Renal cortex interstitium (tissue), 15 donors: ENCODE measurements at places on chromosomes 2 and 18. TPM values are rescaled to one million over a fixed set of nuclear protein-coding genes. Genes with fewer than 3 reads are reported as not detected.

Gene SFXN5
- 23.4 TPM for polyA plus RNA-seq

Gene ANKRD36
- 28.4 TPM for polyA plus RNA-seq

Gene NEU2
- not detected for polyA plus RNA-seq

Gene RBM44
- polyA plus RNA-seq = 0.53 TPM

Gene LYPD6
- polyA plus RNA-seq = 17.0 TPM

Gene CNDP1
- 1.3 TPM for polyA plus RNA-seq

Gene KIF3C
- 17.4 TPM for polyA plus RNA-seq

Gene LRP1B
- polyA plus RNA-seq = 0.77 TPM

Gene RUFY4
- 0.09 TPM for polyA plus RNA-seq

- no peak for DNase-seq
Observed at GRCh38 chr18:79223431-79223830, 154.2 kb downstream of the ATP9B start.

- DNase-seq = no peak
Observed at GRCh38 chr2:137383391-137383790, 580.9 kb upstream of the HNMT start.

DNA sequence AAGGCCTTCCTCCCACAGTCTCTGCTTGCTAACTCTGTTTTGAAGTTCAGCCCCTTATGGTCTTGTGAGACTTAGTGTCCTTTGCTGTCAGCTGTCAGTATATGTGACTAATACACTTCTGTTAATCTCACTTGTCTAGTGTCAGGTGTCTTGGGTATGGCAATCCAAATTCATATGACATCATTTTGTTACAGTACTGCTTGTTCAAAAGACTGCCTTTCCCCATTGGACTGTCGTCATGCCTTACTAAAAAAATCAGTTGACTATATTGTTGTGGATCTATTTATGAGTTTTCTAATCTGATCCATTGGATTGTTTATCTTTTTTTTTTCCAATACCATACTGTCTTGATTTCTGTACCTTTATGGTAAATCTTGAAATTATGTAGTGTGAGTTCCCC lies 611.4 kb upstream of the HS6ST1 start:
- no peak for DNase-seq

- no peak for DNase-seq
Observed at GRCh38 chr2:206984206-206984605, 44.9 kb downstream of the CPO start.

GRCh38 chr2:42999391-42999841 lies 207.0 kb upstream of the HAAO start:
- DNase-seq = no peak

DNA sequence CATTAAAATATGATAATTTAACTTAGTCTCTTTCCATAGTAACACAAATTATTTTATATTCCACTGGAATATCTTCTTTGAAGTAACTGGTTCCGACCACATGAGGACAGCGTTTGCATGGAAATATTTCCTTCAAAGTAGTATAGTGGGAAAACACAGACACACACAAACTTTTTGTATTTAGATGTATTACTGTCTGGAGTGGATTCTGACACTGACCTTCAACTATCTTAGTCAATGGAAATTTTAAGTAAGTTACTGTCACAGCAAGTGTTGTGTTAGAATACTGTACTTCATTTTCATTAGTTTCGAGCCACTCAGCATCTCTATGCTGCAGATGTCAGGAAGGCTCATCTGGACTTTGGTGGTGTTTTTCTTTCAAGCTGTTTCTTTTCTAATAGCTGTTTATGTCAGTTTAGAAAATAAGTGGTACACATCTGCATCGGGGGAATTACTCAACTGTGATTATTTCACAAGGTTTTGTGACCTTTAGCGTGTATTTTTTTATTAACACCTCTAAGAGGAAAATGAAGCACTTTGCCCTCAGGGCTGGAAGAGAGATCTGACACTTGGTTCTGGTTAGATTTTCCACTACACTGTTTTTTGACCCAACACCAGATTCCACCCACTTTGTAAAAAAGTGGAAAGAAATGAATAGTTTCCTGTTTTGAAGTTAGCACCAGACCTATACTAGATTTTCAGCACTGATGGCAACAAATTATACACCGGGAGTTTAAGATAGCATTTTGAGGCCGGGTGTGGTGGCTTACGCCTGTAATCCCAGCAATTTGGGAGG lies 18.9 kb upstream of the THOC1 start:
- no peak for DNase-seq

- no peak for DNase-seq
Observed at GRCh38 chr18:24231773-24232735, 93.2 kb downstream of the CABYR start.

DNA sequence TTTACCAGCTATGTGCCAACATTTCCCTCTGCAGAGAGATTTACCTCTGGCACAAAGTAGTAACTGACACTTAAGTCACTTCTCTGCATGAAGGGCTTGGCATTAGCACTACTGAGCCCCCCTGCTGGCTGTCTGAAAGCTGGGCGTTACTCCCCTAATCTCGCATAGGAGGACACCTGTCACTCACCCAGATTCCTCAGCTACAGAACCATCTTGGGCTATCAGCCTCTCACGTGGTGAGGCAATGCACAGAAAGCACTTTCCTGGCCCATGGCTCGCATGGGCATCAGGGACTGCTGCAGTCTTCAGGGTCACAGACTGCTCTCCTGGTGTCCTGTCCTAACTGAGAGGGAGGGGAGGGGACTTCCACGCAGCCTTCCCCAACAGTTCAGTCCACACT lies 12.0 kb downstream of the SERPINE2 start:
- no peak for DNase-seq

DNA sequence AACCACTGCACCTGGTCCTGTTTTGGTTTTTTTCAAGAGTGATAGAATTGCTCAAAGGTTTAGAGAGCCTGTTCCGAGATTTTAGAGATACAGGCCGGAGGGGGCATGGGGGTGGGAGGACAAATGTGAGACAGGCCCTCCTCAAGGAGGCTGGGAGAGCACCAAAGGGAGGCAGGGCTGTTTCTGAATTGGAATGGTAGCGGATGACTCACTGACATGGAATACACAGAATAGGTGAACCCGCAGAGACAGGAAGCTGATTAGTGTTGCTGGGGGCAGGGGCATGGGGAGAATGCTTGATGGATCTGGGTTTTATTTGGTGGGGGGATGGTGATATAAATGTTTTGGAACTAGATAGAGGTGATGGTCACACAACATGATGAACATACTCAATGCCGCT lies 111.0 kb upstream of the MGAT5 start:
- DNase-seq = no peak

DNA sequence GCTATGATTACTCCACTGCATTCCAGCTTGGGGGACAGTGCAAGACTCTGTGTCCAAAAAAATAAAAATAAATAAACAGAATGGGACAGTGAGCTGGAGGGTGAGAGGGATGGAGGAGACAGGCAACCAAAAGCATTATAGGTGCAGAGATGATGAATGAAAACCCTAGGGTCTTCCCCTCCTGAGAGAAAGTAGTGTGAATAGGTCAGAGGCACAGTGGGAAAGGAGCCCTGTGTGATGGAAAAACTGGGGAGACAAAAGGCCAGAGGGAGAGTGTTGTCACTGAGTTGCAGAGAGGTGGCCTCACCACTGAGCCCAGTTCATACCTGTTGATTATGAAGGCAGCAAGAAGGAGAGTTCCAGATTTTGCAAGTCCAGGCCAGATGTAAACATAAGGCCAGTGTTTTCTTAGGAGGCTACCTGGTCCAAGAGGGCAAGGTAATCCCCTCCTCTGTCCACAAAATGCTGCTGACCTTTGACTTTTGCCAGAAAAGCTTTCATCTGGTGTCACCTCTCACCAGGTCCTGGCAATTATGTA lies 17.6 kb upstream of the AGFG1 start:
- no peak for DNase-seq

- no peak for DNase-seq
Observed at GRCh38 chr2:31476511-31477180, 62.1 kb upstream of the XDH start.

GRCh38 chr2:224890372-224890771 lies 151.9 kb downstream of the DOCK10 start:
- no peak for DNase-seq

GRCh38 chr2:144946263-144946662 lies 426.3 kb upstream of the ZEB2 start:
- no peak for DNase-seq

DNA sequence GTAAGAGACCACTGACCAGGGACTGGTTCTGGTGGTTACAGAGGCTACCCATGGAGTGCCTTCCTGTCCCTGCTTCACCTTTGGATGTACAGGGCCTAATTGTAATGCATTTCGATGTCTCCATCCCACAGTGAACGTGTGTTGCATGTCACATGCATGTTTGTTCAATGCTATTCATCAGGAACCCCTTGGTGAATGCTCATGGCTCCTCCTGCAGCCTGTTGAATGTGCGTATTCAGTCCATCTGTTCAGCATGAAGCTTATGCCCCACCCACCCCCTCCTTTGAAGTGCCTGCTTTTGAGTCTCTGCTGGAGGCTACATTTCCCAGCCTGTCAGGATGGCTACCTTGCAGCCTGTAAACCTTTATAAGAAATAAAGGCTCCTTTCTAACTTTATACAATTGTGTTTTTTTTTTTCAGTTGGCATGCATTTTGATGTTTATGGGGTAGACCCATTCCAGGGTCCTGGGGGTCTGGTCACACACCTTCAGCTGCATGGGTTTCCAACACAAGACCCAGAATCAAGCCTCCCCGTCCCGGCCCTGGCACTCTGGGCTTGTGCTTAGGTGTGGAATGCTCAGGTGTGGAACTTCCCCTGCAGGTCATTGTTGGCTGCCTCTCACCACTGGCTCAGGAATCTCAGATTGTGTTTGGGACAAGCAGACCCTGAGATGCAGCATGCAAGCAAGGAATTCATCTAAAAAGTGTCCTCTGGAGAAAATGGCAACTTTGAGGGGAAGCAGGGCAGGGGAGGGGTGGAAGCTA lies 238.8 kb upstream of the HDAC4 start:
- DNase-seq = no peak

DNA sequence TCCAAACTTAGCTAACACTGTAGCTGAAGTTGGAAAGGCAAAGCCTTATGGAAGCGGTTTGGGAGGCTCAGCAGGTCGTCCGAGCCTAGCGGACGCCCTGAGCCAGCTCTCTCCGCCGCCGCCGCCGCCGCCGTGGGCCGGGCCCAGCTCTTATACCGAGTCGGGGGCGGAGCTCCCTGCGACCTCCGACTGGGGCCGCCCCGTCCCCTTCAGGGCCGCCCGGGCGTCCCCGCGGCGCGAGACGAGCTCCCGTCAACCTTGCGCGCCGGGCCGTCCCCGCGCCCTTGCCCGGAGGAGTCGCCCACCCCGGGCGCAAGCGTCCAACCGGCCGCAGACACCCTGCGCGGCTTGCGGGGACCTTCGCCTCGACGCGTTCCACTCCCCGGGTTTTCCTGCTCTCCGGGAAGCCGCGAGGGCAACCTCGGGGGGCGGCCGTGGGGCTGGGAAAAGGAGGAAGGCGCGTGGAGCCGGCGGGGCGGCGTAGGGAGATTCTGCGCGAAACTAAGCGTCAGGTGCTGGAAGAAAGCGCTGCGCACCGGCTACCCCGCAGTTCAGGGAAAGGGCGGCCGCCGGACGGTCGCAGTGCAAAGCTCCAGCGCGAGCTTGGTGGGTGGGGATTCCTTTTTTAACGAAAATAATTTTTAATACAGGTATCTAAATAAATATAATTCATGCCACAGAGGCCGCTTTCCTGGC lies at the start of gene SLC40A1:
SLC40A1 (minus strand) TSS at position 129 of the 696 bp plus-strand sequence. CDS start 326 bp downstream, outside the sequence.
- peak; percentile 81 for DNase-seq

DNA sequence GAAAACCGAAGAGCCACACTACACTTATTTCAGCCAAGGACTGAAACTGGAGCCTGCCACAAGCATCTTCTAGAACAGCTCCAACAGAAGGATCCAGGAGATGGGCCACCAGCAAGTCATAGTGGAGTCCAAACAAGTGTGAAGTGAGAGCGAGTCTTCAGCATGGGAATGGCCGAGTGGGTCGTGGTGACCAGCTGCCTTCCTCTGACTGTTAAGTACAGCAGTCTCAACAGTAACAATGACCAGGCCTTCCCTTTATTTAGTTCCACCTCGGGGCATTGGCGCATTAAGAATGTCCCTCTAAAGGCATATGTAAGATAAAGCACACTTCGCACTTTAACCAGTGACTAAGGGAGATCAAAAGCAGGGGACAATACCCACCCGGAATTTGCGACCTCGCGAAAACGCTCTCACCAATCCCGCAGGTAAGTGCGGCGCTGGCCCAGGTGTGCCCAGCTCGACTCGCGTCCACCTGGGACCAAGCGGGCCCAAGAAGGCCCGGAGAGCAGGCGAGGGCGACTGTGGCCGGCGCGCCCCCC lies 1.1 kb downstream of the L3MBTL4 start:
- no peak for DNase-seq

- peak; percentile 28 for DNase-seq
Observed at GRCh38 chr18:961644-962355, 57.1 kb downstream of the ADCYAP1 start.

GRCh38 chr2:86296947-86297346 lies 40.5 kb downstream of the REEP1 start:
- DNase-seq = no peak

- peak; percentile 1 for DNase-seq
Observed at GRCh38 chr2:138421971-138422335, 79.6 kb upstream of the SPOPL start.

DNA sequence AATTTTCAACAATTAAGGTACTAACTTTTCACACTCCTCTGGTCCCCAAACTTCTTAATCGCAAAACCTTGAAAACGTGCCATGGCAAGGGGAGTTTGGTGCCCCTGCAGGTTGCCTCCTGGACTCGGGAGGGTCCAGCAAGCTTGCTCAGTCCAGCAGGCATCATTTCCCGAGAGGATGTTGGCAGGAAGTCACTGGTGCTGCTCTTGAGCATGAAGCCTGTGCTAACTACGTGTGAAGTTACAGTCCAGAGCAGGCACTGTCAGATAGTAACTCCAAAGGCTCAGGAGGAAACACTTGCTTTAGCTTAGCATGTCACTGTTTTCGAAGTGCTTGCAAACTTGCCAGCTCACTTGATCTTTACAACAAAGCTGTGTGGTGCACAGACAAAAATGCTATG lies 215.4 kb downstream of the MYCN start:
- DNase-seq = peak; percentile 11
